Stimulated activated naive CD4-positive, alpha-beta T cell treated with Interleukin-2 at 50 U/mL for 16 hours (primary cell): ENCODE measurements at places on chromosomes 5 and 9.

GRCh38 chr5:128196080-128196479 lies 112.5 kb downstream of the SLC12A2 start:
- no peak for DNase-seq

DNA sequence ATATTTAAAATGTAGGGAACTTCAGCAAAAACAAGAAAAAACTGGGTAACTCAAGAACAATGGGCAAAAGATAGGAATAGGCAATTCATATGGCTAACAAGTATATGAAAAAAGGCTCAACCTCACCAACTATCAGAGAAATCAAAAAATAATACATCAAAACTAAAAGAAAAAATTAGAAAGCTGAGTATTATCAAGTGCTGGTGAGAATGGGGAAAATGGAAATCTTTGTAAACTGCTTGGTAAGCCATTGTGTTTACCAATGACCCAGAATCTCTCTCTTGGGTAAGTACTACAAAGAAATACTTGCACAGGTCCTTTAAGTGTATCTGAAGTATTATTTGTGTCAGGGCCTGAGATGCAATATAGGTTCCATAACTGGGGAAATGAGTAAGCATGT lies 27.0 kb downstream of the ABHD17B start:
- DNase-seq, result no peak

DNA sequence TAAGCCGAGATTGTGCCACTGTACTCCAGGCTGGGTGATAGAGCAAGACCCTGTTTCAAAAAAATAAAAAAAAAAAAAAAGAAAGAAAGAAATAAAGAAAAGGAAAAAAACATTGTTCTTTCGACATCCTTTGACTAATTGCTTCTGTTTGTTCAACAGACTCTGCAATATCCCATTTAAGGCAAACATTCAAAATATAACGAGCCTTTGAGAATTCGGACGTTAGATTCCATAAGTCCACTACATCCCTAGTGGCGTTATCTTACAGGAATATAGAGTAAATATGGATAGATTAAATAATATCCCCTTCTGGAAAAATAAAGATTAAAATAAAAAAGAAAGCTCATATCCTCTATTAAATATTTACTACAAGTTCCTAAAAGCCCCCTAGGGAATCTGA lies 27.0 kb upstream of the HOMER1 start:
- no peak for DNase-seq

DNA sequence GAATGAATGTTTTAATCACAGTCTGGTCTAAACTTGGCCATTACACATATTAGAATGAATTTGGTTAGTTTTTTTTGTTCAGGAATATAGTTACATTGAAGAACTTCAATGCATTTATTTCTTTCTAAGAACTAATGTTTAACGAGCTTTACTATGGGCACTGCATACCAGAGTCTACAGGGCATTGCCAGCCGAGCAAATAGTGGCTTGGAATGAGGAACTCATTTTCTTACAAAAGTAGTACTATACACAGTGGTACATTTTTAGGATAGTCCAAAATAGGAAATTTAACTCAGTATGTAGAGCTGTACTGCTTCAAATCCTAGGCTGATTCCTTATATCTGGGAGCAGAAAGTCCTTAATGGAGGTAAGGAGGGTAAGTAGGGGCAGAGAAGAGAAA lies 155.4 kb downstream of the CARTPT start:
- DNase-seq, result no peak

- DNase-seq, result no peak
Observed at GRCh38 chr5:55821731-55822512, 29.2 kb upstream of the IL31RA start.

DNA sequence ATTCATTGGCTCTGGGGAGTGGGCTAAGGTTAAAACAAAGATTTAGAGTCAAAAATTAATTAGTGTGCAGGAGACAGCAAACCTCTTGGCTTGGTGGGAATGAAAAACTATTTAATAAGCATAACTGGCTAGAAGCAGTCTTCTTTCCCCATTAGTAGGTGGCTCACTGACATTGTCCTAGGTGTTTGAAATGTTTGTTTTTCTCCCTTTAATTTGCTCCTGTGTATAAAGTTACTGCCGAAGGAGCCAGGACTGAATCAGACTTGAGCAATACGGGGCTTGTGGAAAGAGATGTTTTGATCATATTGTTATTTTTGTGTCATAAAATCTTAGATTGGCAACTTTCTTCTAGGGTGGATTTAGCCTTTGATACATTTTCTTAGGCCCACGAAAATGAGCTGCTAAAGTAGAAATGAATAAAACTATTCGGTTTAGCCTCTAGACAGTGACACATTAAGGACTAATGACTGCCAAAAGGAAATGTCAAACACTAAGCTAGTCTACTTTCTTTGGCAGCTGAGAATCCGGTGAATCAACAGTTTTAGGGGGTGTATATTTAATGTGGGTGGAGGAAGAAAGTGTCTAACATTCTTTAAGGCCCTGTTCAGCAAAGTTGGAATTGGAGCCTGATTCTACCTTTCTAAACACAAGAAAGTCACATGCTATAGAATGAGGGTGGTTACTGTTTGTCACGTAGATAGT lies 30.2 kb downstream of the LRRTM2 start:
- DNase-seq, result no peak

- no peak for DNase-seq
Observed at GRCh38 chr5:62283005-62283404, 23.0 kb upstream of the KIF2A start.

GRCh38 chr9:10071579-10071978 lies 541.2 kb downstream of the PTPRD start:
- no peak for DNase-seq

DNA sequence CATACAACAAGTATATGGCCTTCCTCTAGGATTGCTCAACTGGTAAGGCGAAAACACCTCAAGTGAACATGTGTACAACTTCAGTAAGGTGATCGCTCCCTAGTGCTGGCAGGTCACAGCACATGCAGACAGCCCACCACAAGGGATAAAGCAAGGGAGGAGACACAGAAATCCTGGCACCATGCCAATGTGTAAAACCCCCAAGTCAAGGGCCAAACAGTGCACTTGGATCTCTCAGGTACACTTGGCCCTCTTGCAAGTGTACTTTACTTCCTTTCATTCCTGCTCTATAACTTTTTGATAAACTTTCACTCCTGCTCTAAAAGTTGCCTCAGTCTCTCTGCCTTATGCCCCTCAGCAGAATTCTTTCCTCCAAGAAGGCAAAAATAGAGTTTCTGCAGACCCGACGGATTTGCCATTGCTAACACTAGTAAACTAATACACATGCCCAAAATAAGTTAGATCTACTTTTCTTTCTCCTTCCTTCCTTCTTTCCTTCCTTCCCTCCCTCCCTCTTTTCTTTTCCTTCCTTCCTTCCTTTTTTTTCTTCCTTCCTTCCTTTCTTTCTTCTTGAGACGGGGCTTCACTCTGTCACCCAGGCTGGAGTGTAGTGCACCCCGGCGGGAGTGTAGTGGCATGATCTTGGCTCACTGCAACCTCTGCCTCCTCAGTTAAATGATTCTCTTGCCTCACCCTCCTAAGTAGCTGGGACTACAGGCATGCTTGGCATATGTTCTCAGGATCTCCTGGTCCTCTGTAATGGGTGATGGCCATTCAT lies 6.8 kb upstream of the LNPEP start:
- no peak for DNase-seq

DNA sequence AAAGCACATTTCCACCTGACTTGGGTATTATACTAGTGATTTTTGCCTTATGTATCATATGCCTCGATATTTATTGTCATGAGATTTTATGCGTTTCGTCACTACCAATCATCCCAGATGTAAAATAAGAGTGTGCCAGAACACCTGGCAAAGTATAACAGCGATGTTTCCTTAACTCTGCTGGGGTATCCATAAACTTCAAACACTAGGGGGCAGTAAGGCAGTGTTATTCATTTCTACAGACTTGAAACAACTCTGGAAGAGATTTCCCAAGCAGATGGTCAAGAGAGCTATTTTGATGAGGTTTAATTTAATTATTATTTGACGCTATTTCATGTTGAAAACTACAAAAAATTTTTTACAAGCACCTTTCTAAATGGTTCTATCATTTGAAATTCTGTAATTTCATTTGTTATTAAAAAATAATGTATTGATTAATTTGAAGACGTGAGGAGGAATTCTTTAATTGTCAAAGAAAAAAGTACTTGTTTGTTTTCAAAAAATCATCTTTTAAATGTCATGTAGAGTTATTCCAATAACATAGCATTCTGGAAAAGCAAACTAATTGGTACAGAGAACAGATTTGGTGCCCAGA lies 388.5 kb upstream of the CTNND2 start:
- no peak for DNase-seq
